AG08396 (cell line): ENCODE measurements at places on chromosomes 6 and 20.

DNA sequence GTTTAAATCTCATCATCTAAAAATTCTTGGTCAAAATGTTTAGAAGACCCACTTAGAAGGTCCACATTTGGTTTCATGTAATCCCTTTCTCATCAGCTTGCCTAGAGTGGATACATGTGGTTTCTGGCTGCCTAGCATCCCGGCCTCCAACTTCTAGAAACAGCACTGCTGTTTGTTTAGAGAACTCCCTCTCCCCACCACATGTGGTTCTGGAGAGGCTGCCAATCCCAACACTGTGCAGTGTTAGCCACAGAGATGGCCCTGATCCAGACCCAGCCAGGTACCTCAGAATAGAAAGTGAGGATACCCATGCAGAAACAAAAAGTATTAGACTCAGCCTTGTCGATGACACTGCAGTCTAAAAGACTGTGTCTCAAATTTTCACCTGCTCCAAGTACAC, 241.8 kb downstream of the BCKDHB start:
- no peak for DNase-seq

DNA sequence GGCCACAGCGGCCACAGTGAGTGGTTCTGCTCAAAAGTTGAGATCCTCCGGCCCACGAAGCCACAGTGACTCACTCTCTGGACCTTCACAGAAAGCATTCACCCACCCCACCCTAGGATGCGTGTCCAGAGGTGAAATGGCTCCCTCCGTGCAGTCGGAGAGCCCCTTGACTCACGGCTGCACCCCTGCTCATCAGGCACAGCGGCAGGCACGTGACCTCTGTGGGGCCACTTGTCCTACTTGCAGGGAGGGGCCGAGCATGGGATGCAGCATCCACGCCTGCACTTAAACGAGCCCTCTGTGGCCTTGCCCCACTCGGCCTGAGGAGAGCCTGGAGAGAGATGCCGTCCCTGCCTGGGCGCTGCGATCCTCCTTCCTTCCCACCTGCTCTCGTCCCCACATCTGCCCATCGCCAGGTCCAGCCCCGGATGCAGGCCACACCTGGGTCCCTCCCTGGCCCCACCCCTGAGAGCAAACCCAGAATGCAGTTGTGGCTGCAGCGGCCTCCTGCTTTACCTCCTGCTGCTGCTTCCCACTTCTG, 28.7 kb downstream of the NTSR1 start:
- no peak for DNase-seq

DNA sequence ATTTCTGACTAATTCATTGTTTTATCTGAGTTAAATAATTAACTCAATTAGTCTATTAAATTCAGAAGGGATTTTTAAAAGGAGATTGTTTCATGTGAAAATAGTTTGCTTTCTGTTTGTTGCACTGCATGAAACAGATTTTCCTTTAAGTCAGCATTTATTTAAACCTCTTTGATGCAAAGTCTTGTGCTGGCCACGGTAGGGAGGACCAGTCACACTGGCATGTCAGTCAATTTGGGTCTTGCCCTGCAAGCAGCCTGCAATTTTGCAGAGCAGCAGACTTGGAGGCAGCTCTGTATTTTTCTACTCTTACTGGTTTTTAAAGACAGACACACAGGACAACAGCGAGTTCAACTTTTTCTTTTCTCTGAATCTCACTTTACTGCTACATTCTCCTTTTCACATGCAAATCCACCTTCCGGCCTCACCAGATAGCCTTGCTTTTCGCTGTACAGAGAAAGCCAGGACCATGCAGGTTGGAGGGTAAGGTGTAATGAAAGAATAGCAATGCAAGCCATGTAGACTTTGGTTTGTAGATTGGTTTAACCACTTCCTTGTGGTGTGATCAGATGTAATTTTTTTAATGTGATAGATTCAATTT, 689.9 kb upstream of the AGPAT4 start:
- DNase-seq, result no peak

- DNase-seq, result peak; percentile 54
Observed at GRCh38 chr20:7744411-7744810, 195.8 kb downstream of the HAO1 start.

DNA sequence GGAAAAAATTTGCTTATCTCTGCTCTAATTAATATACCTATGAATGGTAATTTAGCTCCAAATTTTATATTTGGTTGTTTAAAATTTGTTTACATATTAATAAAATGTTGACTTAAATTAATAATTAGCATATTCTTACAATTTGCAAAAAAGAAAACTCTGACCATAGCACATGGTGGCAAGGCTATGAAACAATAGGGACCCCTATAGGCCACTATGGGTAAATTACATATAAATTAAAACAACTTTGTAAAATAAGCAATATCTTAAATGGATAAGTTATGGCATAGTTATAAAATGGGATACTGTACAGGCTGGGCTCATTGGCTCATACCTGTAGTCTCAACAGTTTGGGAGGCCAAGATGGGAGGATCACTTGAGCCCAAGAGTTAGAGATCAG, 76.0 kb downstream of the MKKS start:
- no peak for DNase-seq

DNA sequence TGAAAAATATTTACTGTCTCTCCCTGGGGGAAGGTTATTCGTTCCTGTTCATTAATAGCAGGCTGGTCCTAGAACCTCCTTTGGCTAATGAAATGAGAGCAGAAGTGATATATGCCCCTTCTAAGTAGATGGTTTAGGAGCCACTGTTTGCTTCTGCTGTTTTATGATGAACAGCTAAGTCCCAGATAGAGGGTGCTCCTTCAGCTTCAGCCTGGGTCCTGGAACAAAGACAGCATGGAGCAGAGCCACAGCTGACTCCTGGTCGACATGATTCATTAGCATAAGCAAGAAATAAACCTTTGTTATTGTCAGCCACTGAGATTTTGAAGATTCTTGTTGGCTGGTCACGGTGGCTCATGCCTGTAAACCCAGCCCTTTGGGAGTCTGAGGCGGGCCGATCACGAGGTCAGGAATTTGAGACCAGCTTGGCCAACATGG, 47.8 kb upstream of the ARMC2 start:
- no peak for DNase-seq

- no peak for DNase-seq
Observed at GRCh38 chr6:131492932-131493573, 80.0 kb upstream of the ARG1 start.

DNA sequence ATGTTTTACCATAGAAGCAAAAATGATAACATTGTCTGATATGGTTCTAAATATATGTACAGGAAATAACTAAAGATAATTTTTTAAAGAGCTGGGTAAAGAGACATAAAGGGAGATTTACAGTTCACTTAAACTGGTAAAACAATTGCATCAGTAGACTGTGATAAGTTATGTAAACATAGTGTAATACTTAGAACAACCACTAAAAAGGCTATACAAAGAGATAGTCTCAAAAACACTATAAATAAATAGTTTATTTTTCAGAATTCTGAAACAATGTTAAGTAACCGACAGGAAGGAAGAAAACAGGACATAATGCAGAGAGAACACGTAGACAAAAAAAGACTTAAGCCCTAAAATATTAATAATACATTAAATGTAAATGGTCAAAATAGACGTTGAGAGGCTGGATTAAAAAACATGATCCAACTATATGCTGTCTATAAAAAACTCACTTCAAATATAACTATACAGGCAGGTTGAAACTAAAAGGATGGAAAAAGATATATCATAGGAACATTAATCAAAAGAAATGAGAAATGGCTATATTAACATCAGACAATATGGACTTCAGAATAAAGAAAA, 32.7 kb upstream of the ATXN1 start:
- no peak for DNase-seq

GRCh38 chr20:31785089-31785488, 34.1 kb upstream of the MYLK2 start:
- DNase-seq, result no peak

DNA sequence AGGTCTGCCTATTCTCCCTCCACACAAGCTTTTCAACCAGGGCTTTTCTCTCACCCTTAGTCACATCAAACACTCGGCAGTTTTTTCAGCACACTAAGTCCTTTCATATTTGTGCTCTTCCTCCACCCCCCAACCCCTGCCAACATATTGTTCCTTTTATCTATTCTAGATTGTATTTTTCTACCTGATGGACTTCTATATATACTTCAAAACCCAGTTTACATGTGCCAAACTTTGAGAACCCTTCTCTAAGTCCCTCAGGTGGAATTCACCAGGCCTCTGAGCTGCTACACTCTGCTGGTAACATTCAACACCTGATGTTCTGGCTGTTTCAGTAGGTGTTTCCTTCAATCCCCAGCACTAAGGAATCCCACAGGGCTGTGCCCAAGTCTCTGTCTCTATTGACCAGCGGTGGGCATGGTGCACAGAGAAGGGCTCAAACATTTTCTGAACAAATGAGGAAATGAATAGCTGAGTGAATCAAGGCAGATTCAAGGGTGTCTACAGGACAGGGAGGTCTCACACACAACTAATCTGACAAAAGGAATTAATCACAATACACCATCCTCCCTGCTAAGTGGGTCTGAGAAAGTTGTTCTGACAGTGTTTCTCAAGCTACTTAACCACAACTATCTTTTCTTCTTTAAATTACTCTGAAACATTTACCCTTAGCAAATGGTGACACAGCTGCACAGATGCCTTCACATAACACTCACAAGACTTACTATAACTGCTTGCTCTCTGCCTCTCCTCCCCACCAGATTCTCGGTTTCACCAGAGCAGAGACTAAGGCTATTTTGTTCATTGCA, 166.5 kb downstream of the TSHZ2 start:
- no peak for DNase-seq

DNA sequence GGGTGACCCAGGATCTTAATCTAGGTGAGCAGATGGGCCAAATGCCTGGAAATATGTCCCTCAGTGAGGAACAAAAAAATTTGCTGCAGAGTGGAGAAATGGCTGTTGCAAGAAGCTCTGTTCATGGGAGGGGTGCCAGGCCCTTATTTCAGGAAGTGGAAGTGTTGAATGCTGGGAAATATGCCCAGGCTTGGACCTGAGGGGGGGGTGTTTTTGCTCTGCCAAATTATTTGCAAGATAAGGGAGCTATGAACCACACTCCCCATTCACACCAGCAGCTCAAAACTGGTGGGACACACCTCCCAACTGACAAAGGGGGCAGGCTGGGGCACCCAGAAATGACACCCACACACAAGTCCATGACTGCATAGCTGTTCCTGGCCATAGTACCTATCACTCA, 8.7 kb downstream of the CST4 start:
- no peak for DNase-seq

GRCh38 chr6:130913120-130913519, 85.9 kb downstream of the SMLR1 start:
- no peak for DNase-seq

GRCh38 chr6:166304106-166304505, 4.1 kb downstream of the PRR18 start:
- DNase-seq, result no peak

GRCh38 chr6:29917857-29918256, 24.5 kb upstream of the HLA-A start:
- no peak for DNase-seq

DNA sequence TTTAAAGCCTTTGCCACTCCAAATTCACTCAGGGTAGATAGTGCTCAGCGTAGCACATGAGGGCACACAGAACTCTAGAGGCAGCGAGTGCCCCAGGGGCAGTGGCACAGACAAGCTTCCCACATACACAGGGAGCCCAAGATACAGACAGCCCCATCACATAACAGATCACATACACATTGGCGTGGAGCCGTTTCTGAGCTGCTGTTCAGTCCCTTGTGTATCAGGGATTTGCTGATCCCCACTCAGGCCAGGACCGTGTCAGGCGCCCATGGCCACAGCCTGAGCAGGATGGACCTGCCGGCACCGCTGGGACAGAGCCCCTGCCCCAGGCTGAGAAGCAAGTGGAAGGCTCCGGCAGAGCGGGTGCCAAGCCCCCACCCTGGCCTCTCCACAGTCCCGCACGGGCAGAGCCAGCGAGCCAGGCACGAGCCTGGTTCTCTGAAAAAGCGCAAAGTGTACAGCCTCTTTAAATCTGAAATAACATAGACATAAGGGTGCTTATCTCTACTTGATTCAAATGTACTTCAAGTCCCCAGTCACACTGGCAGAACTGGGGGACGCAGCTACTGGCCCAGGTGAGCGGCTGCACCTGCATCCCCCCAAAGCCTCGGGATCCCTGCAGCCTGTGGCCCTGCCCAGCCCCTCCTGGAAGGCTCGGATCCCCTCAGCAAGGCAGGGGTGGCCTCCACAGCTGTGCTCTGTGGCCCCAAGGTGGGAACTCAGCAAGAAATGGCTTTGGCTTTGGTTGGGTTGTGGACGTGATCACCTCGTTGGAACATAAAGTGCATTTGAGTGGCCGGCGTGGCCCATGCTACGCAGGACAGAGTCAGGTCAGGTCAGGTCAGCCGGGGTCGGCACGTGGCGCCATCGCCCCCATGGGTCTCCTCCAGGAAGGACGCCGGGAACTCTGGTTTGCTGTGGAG, 231.3 kb downstream of the ERMARD start:
- no peak for DNase-seq

GRCh38 chr20:10557685-10558084, 116.1 kb downstream of the JAG1 start:
- DNase-seq, result no peak

DNA sequence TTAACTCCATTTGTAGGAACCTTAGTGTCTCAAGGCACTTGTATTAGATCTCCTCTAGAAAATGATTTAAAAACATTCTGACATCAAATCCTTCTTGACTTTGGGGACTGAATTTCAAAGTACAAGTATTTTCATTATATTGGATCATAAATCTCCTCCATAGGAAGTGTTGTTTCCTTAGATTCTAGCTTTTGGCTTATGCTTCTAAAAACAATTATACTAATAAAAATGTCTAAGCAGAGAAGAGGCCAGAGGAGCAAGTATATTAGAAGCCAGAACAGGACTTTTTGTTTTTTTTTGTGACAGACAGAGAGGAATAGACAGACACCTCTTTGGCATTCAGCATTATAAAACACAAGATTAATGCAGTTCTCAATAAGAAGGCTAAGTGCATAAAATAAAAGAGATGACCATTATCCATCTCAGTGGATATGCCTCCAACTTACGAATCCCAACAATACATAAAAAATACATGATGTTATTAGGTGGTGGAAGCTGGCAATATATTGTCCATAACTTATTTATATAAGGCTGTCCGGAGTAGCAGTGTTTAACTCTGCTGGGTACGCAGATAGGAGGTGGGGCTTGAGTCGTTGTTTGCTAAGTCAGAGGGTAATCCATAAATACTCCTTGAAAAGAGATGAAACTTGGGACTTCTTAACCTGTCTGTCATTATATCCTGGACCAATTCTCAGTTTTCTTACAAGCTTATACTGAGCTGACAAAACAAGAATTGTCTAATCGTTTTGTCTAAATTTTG, 31.9 kb upstream of the NOX3 start:
- DNase-seq, result no peak

DNA sequence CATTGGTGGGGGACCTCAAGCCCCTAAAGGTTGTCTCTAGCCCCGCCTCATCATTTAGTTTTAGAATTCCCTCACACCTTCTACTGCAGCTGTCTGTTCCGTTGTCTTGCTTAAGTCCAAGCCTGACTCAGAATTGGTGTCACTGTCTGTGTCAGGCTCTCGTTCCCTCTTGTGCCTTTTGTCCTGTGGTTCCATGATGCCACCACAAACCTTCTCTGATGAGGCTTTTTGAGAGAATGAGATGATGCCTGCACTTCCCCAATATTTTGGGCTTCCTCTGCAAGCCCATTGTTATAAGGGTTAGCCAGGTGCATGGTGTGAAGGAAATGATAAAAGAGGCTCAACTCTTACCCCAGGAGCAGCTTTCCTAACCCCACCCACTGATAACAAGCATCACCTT, 8.1 kb upstream of the AKIRIN2 start:
- DNase-seq, result no peak
